ENCODE measurements at places on chromosomes 5 and 9.

GRCh38 chr9:92377876-92378275 is 26.5 kb downstream of the OGN start:
- DNase-seq = no peak

DNA sequence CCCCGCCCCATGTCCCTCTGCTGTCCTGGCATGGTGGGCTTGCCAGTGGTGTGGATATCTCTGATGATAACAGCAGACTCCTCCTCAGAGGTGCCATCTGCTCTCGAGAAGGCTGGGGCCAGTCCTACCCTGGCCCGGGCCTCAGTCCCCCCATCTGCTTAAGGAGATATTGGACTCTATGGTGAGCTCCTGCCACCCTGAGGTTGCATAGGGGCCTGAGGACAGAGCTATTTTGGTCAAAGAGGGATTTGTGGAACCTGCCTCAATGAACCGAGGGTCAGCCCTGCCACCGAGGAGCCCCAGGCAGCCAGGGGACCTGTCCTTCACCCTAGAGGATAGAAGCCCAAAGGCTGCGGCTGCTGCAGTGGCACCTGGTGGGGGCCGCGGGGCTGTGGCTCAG is 32.6 kb downstream of the NTNG2 start:
- DNase-seq = no peak

GRCh38 chr5:1343315-1343751 is 1.6 kb downstream of the CLPTM1L start:
- no peak for DNase-seq

- DNase-seq = peak; percentile 57
Observed at GRCh38 chr5:153964880-153965645, 73.6 kb downstream of the FAM114A2 start.

DNA sequence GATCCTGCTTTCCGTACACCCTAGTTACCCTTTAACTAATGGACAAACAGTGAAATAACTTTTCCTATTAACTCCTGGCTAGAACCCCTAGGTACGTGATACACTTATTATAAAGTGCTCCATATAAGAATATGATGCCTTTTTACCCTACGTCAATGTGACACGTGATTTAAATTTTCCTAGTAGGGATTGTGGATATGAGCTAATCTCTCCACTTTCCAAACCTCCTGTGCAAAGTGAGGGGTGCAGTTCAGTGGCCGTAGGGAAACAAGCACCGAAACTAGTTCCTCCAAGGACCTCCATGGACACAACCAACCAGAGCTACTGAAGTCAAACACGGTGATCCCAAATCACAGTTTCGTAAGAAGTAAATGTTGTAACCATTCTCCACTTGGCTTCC is 19.3 kb downstream of the NFIB start:
- DNase-seq = no peak

- DNase-seq = no peak
Observed at GRCh38 chr5:127013407-127013806, 17.0 kb downstream of the MARCHF3 start.

- DNase-seq = peak; percentile 46
Observed at GRCh38 chr9:3916411-3916810, 383.5 kb downstream of the GLIS3 start.

Data from Caki2 (cell line).